ENCODE measurements at places on chromosomes 12 and 14.

DNA sequence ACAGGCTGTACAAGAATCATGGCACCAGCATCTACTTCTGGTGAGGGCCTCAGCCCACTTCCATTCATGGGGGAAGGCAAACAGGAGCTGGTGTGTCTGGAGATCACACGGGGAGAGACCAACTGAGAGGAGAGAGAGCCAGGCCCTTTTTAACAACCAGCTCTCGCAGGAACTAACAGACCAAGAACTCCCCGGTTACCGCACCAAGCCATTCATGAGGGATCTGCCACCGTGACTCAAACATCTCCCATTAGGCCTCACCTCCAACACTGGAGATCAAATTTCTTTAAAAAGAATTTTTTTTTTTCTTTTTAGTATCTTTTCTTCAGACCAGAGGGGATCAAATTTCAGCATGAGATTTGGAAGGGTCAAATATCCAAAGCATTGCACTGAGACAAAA is 16.7 kb upstream of the AQP2 start:
- no peak for DNase-seq

DNA sequence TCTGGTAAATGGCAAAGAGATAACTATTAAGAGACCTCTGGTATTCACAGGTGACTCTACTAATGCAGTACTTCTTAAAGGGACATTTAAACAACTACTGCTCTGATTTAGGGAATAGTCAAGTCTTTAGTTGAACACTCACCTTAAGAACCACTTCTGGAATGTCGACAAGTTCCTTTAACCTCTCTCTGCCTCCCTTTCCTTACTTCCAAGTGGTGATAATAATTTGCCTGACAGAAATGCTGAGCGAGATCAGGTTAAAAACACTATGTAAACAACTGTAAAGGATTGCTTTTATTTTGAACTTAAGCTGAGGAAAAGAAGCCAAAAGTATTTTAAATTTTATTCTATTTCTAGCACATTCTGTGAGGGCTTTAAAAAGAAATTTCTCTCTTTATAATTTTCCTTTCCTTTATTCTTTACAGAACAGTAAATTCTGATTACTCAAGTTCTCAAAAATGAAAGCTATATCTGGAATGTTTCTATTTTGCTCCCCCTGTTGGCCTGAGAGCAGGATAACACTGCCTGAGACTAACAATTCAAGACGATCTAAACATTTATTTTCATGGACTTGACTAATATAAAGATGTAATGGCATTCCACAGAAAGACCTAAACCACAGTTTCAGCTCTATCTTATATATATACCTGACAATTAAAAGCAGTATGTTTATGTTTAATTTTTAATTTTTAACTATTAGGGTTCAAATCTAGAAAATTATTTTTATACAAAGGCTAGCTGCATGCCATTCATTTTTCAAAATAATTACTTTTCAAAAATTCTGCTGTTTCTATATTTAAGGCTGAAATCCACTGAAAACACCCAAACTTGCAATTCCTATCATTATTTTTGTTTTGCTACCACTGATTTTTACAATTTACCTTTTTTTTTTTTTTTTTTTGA is 29.2 kb downstream of the ZCCHC8 start:
- DNase-seq, result no peak

DNA sequence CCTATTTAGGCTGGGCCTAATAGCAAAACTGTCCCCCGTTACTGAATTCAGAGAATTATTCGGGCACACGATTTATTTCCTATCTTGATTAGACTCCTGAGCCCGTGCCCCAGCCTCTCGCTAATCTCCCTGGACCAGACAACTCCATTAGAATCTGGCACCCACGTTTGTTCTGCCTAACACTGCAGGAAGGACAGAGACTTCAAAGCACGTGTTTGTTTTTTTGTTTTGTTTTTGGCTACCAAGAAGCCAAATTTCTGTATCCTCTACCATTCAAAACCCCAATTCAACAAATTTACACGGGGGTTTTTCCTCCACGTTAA is 4.8 kb downstream of the USP44 start:
- DNase-seq, result no peak

- DNase-seq, result no peak
Observed at GRCh38 chr14:52352061-52352491, 38.0 kb downstream of the PTGER2 start.

- no peak for DNase-seq
Observed at GRCh38 chr14:68941820-68942219, 37.3 kb downstream of the ACTN1 start.

DNA sequence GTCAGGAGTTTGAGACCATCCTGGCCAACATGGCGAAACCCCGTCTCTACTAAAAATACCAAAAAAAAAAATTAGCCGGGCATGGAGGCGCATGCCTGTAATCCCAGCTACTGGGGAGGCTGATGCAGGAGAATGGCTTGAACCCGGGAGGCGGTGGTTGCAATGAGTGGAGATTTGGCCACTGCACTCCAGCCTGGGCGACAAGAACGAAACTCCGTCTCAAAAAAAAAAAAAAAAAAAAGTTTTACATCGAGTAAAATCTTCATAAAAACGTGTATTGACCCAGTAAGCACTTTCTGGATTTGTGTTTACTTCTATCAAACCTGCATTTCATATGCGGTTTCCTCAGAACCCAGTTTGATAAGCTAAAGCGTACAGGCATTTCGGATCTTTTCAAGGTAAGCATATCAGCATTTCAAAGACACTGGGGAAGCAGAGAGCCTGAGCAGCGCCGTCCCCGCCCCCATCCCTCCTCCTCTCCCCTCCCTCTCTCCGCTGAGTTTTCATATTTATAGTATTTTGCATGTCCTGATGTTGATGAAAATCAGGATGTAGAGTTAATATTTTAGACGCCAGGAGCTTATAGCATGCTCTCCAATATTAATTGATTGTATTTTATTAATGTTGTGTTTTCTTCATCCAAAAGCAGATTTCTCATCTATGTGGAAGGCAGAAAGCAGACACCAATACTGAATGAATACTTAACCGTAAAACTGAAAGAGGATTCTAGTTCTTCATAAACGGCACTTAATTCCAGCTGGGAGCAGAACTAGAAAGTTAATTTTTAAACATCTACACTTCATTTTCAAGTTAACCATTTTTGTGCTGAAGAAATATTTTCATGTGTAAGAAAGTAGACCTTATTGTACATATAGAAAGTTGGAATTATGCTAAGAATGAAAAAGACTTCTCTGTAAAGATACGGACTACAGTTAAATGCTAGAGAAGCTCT is 9.2 kb upstream of the HIP1R start:
- no peak for DNase-seq

- no peak for DNase-seq
Observed at GRCh38 chr12:123384318-123384993, 524 bp downstream of the KMT5A start.

DNA sequence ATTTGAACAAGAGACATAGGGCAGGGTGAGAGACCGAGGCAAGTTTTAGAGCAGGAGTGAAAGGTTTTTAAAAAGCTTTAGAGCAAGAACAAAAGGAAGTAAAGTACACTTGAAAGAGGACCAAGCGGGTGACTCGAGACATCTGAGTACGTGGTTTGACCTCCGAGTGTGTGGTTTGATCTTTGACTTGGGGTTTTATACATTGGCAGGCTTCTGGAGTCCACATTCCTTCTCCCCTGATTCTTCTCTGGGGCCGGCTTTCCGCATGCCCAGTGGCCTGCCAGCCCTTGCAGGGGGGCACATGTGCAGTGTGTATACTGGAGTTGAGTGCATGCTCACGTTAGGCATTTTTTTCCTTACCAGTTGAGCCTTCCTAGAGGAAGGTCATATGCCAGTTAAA is 96.3 kb downstream of the SLC15A4 start:
- DNase-seq, result no peak

GRCh38 chr12:122227341-122227740 is 1.5 kb upstream of the DIABLO start:
- DNase-seq, result no peak

- DNase-seq, result no peak
Observed at GRCh38 chr12:120361506-120362208, 7.3 kb downstream of the MSI1 start.

DNA sequence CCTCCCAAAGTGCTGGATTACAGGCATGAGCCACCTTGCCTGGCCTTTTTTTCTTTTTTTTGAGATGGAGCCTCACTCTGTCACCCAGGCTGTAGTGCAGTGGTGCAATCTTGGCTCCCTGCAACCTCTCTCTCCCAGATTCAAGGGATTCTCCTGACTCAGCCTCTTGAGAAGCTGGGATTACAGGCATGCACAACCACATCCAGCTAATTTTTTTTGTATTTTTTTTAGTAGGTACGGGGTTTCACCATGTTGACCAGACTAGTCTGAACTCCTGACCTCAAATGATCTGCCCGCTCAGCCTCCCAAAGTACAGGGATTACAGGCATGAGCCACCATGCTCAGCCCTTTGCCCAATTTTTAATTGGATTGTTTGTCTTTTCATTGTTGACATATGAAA is 58.0 kb downstream of the SINHCAF start:
- DNase-seq, result no peak

DNA sequence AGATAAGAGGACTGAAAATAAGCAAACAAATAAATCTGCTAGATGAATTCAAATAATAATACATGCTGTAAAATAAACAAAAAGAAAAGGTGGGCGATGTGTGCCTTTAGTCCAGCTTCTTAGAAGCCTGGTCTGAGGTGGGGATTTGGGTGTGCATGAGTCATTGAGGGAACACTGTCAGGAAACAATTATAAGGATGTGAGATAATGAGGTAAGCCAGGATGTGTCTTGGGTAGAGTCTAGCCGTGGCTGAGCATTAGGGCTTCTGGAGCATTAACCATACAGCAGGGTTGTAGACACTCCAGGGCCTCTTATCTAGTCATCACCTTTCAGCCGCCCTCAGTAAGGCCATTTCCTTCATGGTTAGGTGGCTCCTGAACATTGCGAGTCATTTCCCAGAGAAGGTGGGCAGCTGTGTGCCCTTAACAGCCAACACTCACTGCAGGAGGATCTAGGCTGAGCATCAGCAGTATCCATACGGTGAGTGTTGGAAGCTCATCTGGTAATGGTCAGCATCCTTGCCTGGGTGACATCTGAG is 405.6 kb downstream of the GLT1D1 start:
- DNase-seq, result no peak
